ENCODE measurements at places on chromosomes 2 and 18.

GRCh38 chr2:37563375-37564015 is 107.9 kb downstream of the CDC42EP3 start:
- no peak for DNase-seq

GRCh38 chr2:217353591-217353990 is 493.7 kb upstream of the TNP1 start:
- DNase-seq, result no peak

DNA sequence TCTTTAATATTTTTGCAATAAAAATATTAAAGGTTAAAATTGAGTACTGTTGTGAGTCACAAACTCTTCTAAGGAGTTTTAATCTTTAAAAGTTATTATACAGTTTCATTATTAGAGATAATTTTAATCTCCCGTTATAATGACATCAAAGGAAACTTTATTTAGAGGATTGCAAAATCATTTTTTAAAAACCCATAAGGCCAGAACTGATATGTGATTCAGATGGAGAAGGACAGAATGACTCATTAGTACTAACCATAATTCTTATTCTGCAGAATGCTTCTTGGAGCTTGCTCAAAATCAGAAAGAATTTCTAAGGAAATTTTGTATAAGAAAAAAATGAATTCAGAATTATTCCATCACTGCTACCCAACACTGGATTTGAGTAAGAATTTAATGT is 12.5 kb upstream of the HNRNPLL start:
- DNase-seq, result no peak

GRCh38 chr2:124959581-124959980 is 934.5 kb downstream of the CNTNAP5 start:
- no peak for DNase-seq

DNA sequence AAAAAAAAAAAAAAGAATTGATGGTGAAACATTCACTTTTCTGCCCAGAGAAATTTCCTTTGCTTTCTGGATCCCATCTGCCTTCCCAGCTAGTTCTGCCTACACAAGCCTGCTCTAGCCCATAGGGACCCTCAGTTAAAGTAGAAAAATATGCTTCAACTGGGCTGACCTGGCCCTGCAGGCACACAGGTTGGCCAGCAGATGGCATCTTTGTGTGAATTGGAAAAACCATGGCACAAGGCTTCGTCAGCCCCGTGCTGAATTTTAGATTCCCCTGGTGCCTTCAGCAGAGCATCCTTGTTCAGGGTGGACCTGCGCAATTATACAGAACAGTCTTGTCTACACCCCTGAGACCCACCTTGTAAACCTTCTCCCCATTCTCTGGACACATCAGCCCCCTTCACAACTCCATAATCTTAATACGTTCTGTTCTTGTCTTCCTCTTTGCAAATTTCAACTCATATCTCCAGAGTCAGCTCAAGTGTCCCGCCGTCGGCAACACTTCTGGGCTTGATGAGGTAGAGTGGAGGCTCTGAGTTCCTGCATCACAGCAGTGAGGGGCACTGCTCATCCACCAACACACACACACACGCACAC is 114.5 kb downstream of the INSIG2 start:
- peak; percentile 40 for DNase-seq

DNA sequence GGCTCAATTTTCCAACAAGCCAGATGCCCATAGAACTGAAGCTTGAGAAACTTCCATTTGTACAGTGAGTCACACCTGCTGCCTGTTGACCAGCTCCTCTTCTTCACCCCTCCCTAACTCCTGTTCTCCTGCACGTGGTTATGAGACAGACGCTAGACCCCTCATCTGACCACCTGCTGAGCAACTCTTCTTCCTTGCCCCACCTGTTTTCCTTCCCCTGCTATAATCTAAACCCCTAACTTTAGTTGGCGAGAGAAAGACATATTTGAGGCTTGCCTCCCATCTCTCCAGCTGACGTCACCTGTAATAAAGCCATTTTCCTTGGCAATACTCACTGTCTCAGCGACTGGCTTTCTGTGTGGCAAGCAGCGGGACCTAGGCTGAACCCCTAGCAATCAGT is 22.3 kb upstream of the ITM2C start:
- DNase-seq, result no peak

DNA sequence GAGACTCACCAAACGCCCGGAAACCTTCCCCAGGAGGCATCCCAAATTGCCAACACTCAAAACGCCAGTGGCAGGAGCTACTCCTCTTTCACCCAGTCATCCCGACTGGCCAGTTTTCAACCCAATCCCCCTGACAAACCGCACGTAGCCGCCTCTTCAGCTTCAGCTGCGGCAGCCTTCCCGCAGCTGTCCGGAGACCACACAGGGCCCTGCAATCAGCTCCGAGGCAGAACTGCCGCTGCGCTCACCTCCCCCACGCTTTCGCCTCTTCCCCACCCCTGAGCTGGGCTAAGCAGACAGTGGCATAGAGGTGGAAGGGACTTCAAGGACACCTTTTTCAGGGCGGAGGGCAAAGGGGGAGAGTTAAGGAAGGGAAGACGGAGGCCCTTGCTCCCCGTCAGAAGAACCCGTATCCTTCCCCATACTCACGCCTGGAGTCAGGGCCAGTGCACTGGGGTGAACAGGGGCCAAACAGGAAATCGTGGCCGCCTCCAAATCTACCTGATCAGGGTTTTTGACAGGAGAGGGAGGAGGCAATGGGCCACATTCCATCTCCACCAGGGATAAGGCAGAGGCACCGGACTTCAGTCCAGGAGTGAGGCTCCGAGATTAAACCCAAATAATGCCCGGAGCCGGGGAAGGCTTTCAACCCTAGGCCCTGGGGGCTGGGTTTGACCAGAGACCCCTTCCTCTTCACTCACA is 16.9 kb downstream of the CYP26B1 start:
- no peak for DNase-seq

- DNase-seq, result no peak
Observed at GRCh38 chr2:121287146-121287798, 2.3 kb upstream of the TFCP2L1 start.

GRCh38 chr2:120641366-120641771 is 94.3 kb upstream of the GLI2 start:
- no peak for DNase-seq

DNA sequence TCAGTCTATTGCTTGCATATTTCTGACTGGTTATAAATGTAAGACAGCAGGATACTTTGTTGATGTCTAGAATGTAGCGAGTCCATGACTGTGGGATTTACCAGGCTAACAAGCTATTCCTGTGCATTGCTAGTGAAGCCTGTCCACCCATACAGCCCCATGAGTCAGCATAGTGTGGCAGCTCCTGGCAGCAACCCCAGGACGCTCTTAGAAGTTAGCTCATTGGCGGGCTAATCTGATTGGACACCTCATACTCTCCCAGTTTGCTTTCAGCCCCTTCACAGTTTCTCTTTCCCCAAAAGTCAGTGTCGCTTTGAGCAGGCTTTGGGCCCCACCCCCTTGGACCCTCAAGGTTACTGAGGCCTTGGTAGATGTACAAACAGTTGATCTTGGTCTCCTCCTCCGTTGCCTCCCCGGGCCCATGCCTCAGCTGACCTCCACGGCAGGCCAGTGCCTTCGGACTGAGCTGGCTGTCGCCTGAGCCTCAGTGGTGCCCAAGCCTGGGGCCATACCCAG is 48.0 kb downstream of the COA5 start:
- no peak for DNase-seq

DNA sequence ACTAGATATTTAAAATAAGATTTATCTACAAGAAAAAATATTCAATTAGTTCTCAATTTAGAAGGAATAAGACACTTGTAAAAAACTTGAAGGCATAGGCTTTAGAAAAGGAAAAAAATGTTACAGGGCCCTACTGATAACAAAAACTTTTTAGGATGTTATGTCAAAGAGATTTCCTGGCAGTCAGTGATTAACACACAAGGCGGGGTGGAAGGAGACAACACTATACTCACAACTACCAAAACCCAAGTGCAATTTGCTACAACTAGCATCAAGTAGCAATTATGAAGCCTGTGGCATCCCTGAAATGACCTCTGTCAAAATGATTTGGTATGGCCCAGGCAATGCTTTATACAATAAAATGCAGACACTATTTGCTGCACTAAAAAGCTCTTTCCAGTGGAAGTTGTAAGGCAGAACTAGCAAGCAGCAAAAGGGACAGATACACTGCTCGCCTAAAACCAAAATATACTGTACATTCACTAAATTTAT is 15.3 kb downstream of the STRN start:
- no peak for DNase-seq

DNA sequence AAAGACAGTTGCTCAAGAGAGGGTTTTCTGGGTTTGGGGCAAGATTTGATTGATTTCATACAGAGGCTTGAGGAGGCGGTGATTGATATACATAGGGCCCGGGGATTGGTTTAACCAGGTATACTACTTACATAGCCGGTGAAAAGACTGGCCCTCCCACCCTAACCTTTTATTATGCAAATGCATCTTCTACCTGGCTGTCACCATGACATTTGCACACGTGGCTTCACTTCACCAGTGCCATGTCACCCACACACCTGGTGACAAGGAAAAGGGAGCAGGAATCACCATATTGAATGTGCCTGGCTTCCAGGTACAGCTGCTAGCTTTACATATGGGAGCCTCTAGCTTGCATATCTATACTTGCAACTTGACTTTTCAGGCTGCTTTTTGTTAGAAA is 9.7 kb downstream of the ERMN start:
- DNase-seq, result no peak

DNA sequence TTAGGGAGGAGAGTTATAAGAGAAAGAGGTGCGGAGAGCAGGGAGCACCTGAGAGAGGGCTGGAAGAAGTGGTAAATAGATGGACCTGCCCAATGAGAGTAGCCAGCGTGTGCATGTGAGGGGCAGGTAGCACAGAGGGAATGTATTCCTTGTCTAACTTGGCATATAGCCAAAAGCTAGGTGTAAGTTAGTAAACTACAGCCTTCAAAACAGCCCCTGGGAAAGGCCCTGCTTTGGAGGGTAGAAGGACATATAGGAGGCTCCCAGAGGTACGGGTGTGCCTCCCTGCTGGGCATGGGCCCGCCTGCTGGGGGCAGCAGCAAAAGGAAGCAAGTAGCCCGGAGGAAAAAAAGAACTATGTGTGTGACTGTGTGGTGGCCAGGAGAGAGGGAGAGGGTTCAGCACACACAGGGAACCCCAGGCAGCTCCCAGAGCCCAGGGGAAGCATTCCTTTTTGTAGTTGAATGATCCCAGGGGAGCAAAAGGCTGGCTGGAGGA is 48.0 kb downstream of the TCF7L1 start:
- DNase-seq, result no peak

- DNase-seq, result no peak
Observed at GRCh38 chr18:52237551-52237950, 102.4 kb upstream of the DCC start.

- no peak for DNase-seq
Observed at GRCh38 chr2:165847001-165847400, 53.0 kb upstream of the GALNT3 start.

DNA sequence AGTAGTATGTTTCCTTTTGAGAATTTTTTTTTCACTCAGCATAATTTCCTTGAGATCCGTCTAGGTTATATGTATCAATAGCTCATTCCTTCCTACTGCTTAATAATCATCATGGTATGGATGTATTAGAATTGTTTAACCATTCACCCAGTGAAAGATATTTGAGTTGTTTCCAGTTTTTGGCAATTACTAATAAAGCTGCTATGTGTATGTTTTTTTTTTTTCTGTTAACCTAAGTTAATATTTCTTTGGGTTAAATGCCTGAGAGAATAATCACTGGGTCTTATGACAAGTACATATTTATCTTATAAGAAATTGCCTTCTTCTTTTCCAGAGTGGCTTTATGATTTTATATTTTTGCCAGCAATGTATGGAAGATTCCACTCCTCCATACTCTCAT is 96.4 kb upstream of the ST6GAL2 start:
- DNase-seq, result no peak

DNA sequence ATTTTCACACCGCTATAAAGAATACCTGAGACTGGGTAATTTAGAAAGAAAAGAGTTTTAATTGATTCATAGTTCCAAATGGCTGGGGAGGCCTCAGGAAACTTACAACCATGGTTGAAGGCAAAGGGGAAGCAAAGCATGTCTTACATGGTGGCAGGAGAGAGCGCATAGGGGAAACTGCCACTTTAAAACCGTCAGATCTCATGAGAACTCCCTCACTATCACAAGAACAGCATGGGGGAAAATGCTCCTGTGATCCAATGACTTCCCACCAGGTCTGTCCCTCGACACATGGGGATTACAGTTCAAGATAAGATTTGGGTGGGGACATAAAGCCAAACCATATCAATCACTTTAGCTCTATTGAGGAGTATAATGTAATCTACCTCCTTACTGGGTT is 53.5 kb downstream of the ABCB11 start:
- DNase-seq, result no peak

- DNase-seq, result no peak
Observed at GRCh38 chr2:185734658-185735057, 3.9 kb upstream of the FSIP2 start.
